Inflammatory macrophage treated with lipopolysaccharide for 1 hour (primary cell): ENCODE measurements at places on chromosomes 2 and 18.
A peak's percentile ranks its signal among the peaks of the same experiment; 100 is the strongest.

- DNase-seq: no peak
Measured at GRCh38 chr2:26732446-26732845, 31.6 kb upstream of the SLC35F6 start.

DNA sequence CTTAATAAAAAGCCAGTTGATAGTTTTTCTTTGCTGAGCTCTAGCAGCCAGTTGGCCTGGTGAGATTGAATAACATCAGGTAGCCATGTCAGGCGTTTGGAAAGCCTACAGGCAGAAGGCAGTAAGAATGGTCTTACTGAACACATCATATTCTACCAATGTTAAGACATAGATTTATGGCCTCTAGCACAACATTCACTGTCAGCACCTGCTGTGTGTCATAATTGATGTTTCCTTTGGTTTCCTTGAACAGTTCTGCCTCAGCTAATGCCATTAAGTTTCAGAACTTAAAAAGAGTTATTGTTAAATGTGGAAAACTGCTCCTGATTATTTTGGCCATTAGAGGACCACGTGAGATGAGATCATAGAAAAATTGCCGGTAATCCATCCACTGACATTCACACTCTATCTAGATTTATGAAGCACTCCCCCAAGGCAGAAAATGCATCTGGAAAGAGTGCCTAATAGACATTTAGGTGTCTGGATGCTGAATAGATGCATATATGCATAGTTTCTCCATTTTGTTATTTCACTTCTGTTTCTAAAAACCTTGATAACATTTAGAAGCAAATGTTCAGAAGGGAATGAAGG lies 434.7 kb downstream of the PTPRM start:
- no peak for DNase-seq

DNA sequence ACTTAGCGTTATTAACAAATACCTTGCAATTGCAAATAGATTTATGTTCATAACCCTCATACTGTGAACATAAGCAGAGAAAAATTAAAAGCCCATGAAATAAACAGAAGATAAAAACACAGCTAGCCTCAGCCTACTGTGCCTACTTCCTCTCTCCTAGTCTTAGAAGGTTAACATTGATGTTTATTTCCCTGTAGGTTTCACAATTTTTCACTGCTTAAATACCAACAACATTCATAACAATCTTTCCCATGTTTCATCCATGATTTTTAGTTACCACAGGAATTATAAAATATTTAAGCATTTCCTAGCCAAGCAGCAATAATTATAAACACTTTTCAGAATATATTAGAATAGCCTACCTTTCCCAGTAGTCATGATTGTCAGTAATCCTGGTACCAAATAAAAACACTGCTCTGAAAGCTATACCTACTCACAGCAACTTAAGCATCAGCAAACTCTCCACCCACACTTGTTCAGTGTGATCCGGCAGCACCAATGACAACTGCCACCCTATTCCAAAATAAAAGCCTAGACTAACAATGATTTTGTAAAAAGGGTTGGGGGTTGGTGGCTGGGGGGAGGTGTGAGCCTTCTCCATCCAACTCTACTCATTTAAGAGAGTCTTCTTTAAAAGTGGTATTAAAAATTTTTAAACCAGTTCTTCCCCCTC lies 40.6 kb upstream of the RNU4ATAC start:
- DNase-seq: no peak

DNA sequence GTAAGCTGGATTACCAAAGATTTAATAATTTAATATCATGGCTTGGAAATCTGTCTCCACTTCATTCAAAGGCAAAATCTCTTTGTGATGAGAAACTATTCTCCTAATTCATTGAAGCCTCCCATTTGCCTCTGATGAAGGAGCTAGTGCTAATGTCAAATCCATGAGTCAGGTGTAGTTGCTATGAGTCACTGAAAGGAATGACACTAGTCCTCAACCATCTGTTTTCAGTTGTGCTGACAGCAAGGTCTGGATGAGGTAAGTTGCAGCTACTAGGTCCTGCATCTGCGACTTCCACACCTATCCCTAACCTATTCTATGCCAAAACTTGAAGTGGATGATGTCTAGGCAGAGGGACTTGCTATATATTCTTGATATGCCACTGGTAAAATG lies 324.0 kb upstream of the UBE2E3 start:
- DNase-seq: no peak

DNA sequence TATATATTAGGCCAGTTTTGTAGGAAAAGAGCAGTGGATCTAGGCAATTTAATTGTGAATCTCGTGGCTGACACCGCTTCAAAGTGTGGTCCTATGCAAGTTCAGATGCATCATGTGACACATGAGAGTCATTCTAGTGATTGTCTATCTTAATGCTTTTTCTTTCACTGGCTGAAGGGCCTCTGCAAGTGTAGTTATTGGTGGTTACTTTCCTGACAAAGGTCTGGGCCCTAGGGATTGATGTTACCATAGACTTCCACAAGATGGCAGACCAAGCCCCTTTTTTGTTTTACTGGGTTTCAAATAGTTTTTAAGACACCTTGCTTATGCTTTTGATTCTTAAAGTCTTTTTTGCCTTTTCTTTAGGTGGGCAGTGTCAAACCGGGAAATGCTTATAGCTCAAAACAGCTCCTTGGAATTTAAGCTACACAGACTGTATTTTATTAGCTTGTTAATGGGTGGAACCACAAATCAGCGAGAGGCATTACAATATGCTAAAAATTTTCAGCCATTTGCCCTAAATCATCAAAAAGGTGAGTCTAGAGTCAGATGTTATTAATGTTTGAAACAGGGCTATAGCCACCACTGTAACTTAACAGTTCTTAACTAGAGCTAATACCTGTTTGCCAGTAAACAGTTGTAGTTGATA lies 25.9 kb downstream of the CD8A start:
- peak; percentile 13 for DNase-seq

- DNase-seq: no peak
Measured at GRCh38 chr2:170340693-170341068, 162.7 kb downstream of the MYO3B start.

GRCh38 chr2:158904627-158905177 lies 63.7 kb upstream of the TANC1 start:
- no peak for DNase-seq

DNA sequence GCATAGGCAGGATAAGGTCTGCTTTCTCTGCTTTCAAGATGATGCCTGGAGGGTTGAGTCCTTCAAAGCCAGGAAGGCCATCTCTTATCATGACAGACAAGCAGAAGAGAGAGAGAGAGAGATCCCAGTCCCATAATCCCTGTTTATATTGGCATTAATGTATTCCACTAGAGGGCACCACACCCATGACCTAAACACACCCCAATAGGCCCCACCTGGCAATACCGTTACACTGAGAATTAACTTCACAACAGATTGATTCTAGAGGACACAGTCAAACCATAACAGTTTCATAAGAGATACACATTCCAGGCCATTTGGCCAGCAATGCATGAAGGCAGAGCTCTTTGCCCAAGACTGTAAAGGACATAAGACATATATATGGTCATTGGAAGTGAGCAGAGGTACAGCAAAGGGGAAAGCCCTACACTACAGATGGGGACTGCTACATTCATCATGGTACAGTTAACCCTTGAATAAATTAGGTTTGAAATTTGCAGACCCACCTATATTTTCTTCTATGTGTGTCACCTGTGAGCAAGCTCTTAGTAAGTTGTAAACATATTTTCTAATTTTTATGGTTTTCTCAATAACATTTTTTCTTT lies 1516.1 kb downstream of the RPIA start:
- DNase-seq: no peak

GRCh38 chr18:57574866-57575265 lies 11.6 kb downstream of the FECH start:
- no peak for DNase-seq

GRCh38 chr2:118431165-118431517 lies 342.9 kb downstream of the INSIG2 start:
- no peak for DNase-seq

DNA sequence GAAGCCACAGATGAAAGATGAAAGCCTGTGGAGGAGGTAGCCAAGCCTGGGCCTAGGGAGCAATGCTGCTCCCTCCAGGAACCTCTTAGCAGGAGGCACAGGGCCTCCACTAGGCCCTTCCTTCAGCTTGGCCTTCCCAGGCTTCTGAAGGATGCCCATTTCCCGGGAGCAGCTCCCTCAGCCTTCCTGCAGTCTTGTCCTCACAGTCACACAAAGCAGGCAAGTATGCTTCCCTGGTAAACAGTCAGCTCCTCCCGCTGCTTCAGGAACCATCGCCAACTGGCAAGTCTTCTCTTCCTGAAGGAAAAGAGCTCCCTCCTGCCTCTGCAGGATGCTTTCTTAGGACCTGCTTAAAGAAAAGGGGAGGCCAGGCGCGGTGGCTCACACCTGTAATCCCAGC lies 53.2 kb downstream of the SMAD7 start:
- no peak for DNase-seq

DNA sequence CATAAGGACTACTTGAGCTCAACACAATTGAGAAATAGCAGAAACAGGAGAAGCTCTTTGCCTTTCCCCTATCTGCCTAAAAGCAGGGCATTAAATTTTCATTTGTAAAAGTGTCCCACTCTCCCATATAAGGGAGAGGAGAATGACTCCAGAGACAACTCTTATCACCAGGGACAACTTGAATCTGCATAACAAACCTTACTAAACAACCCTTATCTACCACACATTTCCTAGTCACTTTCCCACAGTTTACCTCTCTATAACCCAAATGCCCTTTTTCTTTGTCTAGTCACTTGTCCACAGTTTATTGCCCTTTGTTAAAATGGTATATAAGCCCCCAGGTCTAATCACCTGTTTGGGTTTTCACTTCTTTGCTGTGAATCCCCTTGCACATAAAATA lies 37.5 kb upstream of the PPM1B start:
- no peak for DNase-seq

DNA sequence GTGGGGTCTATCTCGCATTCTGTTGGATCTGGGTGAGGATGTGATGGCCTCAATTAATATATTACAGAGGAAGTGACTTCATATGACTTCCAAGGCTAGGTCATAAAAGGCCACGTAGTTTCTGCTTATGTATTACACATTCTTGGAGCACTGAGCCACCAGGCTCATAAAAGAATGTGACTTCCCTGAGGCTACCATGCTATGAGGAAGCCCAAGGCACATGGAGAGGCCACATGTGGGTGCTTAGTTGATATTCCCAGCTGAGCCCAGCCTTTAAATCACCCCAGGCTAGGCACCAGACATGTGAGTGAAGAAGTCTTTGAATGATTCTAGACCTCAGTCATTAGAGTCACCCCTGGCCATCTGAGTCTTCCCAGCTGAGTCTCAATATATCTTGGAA lies 13.3 kb upstream of the REEP1 start:
- DNase-seq: no peak

DNA sequence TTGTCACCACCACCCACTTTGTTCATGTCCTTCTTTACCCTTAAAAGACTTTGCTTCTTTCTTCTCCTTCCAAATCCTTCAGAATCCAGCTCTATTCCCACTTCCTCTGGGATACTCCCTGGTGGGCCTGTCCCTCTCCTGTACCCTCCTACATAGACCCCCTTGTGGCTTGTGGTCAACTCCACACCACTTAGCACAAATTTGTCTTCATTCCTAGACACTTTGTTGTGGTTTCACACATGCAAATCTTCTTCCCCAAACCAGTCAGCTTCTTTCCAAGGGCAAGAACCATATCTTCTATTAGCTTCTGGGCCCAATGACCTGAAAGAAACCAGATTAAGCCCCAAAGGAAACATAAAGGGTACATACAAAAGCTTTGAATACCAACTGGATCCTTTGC lies 342.4 kb downstream of the TNS1 start:
- no peak for DNase-seq

GRCh38 chr2:127683056-127683455 lies 7.7 kb upstream of the LIMS2 start:
- no peak for DNase-seq

- no peak for DNase-seq
Measured at GRCh38 chr2:11850082-11850481, 103.7 kb downstream of the LPIN1 start.

DNA sequence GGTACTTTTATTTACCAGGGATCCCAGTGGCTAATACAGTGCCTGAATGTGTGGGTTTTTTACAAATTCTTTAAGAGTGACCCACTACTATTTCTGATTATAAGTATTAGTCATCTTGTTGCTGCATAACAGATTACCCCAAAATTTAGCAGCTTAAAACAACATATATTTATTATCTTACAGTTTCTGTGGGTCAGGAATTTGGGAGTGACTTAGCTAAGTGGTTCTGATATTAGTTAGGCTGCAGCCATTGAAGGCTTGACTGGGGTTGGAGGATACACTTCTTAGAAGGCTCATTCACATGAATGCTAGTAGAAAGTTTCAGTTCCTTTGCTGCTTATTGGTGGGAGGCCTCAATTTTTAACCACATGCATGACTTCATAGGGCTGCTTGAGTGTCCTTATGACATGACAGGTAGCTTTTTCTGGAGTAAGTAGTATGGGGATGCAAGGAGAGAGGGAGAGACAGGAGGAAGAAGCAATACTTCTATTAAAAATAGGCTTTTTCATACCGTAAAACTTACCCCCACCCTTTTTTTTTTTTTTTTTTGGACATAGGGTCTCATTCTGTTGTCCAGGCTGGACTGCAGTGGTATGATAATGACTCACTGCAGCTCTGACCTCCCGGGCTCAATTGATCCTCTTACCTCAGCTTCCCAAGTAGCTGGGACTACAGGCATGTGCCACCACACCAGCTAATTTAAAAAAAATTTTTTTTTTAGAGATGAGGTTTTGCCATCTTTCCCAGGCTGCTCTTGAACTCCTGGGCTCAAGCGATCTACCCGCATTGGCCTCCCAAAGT lies 13.3 kb upstream of the POLE4 start:
- peak; percentile 53 for DNase-seq

DNA sequence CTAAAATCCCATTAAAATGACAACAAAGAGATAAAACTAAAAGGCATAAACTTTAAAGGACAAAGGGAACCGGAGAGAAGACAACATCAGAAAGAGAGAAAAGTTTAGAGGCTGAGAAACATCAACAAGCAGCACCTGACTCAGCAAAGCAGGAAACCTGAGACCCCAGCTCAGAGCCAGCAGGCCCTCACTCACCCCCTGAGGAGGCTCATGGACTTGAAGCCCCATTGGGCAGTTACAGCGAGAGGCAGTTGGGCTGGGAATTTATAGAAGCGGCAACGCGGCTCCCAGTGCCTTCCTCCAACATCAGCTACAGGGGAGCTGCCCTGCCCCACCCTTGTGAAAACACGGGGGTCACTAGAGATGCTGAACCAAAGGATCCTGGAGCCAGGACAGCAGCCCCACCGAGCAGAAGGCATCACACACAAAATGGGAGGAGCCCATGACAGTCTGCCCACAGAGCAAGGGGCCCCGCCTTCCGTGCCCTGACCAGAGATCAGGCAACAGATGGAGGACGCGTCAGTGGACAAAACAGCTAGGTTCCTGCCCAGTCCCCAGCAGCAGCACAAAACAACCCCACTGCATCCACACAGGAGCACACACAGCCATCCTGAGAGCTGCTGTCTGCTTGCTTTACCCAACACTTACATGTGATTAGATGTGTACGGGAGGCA lies 52.7 kb downstream of the CMPK2 start:
- DNase-seq: no peak

GRCh38 chr2:11625671-11626070 lies 44.3 kb downstream of the NTSR2 start:
- DNase-seq: no peak
